ENCODE measurements at places on chromosomes 6 and 20. TPM values are rescaled to one million over a fixed set of nuclear protein-coding genes. Genes with fewer than 3 reads are reported as not detected.

DNA sequence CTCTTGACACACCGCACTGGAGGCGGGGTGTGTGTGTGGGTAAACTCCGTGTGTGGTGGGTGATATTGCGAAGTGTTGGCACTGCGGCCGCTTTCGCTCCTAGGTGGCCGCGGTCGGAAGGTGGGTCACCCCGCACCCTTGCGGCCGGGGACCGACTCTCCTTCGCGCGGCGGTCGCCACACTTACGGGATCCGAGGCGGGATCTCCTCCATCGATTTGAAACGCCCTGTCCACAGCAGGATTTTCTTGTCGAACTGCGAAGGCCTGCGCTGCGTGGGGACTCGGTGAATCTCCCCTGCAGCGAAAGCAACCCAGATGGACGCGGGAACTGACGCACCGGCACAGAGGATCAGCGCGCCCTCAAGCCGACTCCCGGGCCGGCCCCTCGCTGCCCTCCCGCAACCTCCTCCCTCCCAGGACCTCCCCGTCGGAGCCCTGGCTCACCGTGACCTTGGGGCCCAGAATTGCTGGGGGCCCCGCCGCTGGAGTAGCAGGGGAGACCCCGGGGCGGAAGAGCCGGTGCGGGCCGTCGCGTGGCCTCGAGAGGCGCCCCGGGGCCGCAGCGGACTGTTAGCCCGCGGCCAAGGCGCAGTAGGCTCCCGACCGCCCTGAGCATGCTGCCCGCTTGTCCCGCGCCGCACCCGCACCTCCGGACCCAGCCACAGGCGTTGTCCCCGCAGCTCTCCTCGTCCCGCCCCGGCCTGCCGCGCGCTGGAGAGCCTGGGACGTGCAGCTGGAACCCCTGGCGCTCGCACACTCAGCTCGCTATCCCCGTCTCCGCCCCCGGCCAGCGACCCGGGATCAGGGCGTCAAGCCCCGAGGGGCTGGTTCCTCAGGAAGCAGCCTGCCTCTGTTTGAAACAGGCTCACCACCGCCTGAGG is at the start of gene FAM162B:
Gene FAM162B, minus strand, starts transcription at position 759 of the 881 bp plus-strand sequence. Its CDS starts 143 bp downstream, at position 616.
- peak; percentile 53 for DNase-seq

FRK gene
- 10.0 TPM for total RNA-seq

DNA sequence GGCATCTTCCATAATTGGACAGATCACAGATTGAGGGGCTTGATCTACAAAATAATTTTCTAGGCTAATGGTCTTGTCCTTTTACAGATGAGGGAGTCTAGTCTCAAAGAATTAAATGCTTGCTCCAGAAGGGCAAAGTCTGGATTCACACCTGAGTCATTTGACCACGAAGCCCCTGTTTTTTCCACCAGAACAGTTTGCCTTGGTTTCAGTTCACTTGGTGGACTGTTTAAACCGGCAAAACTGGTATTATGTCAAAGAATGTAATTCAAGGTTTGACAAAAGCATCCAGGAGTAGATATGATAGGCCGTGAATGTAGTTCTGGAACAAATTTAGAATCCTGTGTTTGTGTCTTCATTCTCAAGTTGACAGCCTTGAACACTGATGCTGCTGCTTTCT is 3.3 kb downstream of the MYO6 start:
- DNase-seq = no peak

BPIFB2 gene
- not detected for total RNA-seq

GRCh38 chr6:30735668-30736314 is 6.7 kb downstream of the FLOT1 start:
- no peak for DNase-seq

DNA sequence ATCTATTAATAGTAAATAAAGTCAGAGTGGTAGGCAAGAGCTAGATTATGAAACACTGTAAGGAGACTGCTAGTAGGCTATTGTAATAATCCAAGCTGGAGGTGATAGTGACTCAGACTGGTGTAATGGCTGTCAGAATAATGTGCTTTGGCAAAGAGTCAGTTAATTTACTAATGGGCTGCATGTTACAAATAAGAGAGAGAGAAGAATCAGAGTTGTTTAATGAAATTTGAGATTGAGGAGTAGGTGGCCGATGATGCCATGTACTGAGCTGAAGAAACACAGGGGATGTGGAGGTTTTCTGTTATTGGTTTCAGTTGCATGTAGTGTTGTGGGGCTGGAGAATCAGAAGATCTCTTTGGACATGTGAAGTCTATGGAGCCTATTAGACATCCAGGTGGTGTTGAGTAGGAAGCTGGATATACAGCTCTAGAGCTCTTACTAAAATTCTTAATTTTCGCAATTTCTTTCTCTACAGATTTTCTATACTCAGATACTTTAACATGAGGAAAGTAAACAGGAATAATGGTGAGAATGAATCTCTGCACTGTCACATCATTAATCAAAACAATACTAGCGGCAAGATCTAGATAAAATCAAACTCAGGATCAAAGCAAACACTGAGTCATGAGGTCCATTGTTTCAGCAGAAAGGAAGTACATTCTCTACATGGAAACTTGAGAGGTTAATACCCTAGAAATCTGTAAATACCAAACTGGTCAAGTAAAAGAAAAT is 167.7 kb downstream of the SIM1 start:
- DNase-seq = no peak

TUBB2A gene
- 112 TPM for total RNA-seq

SAMD5 gene
- 4.3 TPM for total RNA-seq

DNA sequence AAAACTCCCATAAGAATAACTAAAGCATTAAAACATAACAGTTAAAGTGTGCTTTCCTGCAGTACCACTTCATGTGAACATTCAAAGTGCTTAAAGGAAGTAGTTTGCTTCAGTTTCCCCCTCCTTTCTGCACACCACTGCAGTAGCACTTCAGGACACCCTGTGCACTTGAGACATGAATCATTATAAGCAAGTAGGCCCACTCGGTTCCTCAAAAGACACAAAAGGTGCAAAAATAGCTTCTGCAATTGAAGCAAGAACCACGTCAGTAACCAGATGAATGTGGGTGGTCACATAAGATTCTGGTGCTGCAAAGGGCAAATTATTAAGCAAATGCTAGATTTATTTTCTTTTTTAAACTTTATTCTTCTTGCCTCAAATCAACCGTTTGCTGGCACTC is 160.6 kb downstream of the HIVEP2 start:
- DNase-seq = no peak

BPI gene
- not detected for total RNA-seq

DNA sequence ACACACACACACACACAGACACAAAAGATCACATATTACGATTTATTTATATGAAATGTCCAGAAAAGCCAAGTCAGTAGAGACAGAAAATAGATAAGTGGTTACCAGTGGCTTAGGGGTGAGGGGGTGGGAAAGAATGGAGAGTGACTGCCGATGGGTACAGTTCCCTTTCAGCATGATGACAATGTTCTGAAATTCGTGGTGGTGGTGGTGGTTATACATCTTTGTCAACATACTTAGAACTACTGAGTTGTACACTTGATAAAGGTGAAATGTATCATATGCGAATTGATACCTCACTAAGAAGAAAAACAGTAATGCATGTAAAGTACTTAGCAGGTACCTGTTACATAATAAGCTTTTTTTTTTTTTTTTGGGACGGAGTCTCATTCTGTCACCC is 124.3 kb downstream of the SCAF8 start:
- DNase-seq = no peak

GRCh38 chr6:39197521-39197920 is 31.8 kb downstream of the KCNK5 start:
- DNase-seq = no peak

Measured in A673 (cell line).